ENCODE measurements at places on chromosomes 1 and 21. TPM values are rescaled to one million over a fixed set of nuclear protein-coding genes. Genes with fewer than 3 reads are reported as not detected.

RNF186 gene
- total RNA-seq = not detected

UBIAD1 gene
- total RNA-seq = 16.4 TPM

DENND2C gene
- 0.62 TPM for total RNA-seq

SF3B4 gene
- 142 TPM for total RNA-seq

RUNX3 gene
- 7.0 TPM for total RNA-seq

SEC16B gene
- total RNA-seq = 0.80 TPM

TFF3 gene
- not detected for total RNA-seq

LRRN2 gene
- total RNA-seq = 9.6 TPM

AIM2 gene
- total RNA-seq = not detected

All from A549 treated with dexamethasone at 1 μM for 4 hours (cell line).